Activated T-helper 2 cell treated with anti-CD3 and anti-CD28 coated beads, Interferon-gamma antibody, Interleukin-2, Interleukin-4, amounts not matched to agents 10 μg/mL and 5 μg/mL and 100 μg/mL, durations not matched to agents 14 hours and 24 hours and 36 hours (primary cell): ENCODE measurements at places on chromosomes 1 and 21. TPM values are rescaled to one million over a fixed set of nuclear protein-coding genes. Genes with fewer than 3 reads are reported as not detected.

Gene ARHGEF10L
- 0.05 TPM in 1 of 2 replicates, not detected in the other for total RNA-seq

- DNase-seq, result no peak
Measured at GRCh38 chr1:209157546-209158249, 425.8 kb upstream of the CAMK1G start.

Gene FYB2
- total RNA-seq, result not detected in 2 replicates

DNA sequence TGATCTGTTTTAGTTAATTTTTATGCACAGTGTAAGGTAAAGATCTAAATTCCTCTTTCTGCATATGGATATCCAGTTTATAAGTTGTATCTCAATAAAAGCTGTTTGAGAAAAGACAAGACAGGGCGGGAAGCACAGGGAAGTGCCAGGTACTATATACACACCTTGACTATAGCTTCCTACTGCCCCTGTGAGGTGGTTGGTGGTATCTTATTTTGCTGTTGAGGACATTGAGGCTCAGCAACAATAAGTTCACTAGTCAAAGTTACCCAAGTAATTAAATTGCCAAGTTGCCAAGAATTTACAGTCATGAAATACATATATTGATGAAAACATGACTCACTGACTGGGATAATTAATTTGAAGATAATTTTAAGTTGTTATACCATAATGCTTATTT is 109.1 kb downstream of the CD247 start:
- no peak for DNase-seq

DNA sequence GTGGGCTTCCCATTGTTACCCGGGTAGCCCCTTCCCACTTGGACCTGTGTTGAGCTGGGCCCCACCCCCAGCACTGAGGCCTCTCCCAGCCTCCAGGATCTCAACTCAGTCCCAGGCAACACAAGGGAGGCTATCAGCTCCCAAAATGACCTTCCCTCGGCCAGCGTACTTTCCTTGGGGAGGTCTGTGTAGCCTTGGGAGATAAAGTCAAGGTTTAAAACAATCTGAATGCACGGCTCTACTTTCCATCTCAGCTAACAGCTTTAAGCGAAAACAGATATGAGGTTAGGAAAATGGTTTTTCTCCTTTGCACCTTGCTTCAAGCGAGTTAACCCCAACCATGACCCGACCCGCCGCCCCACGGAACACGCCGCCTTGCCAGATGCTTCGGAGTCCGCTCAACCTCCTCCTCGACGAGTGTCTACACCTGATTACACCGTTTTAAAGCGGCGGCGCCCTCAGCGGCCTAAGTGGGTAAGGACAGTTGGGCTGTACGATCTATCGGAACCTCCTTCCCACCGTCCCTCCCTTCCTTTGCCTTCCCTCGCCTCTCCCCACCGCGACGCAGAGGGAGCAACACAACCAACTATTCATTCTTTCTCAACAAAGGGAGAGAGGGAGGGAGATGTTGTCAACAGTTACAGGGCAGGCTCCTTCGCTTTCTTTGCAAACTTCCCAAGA is 1.1 kb downstream of the BCAR3 start:
- peak; percentile 46 for DNase-seq

- DNase-seq, result no peak
Measured at GRCh38 chr1:235859789-235860188, 6.9 kb downstream of the LYST start.

Gene TFAP2E
- 0.50 and 0.51 TPM in 2 replicates for total RNA-seq

Gene ADORA3
- not detected in 2 replicates for total RNA-seq

Gene POU2F1
- total RNA-seq, result 21.3 and 21.9 TPM in 2 replicates

DNA sequence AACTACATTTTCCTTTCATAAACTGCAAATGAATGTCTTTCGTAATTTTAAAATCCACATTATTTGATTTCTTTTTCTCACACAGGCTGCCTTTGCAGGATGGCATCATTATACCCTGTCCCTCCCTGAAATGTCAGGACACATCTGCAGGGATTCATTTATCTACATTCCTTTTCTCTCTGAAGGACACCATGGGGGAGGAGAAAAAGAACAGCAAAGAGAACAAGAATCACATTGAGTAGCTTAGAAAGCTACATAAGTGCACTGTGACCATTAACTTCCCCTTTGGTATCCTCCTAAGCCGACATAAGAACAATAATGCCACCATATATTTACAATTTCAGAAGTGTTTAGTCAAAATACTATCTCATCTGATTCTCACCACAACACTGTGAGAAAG is 129.5 kb downstream of the PIGK start:
- no peak for DNase-seq

DNA sequence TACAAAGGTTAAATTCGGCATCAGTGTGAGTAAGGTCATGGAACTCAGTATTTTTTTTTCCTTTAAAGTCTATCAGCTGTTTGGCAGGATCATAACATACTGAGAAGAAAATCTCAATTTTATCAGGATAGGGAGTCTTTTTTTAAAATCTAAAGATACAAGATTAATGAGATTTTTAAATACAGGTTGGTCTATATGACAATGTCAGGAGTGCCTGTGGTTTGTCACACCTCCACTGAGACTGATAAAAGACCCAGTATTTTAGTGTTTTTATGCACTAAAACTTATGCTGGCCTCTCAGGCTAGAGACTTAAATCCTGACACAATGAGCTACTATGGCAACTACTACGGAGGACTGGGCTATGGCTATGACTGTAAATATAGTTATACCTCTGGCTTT is at the start of gene KRTAP20-3:
KRTAP20-3 (plus strand) TSS at position 301 of the 400 bp plus-strand sequence.
- DNase-seq, result no peak

DNA sequence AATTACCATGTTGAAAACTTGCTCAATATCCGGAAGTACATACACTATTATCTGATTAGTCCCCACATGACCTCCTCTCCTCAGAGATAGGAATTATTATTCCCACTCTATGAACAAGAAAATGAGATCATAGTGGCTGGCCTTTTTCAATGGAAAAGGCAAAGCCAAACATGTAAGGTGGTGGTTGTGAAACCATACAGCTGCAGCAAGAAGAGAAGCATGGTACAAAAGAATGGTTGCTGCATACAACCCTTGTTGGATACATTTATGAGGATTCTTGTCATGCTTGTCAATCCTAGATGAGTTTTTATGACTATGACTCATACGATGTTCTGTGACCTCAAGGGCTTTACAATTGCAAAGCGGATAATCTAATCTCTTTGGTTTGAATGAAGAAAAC is 514.7 kb downstream of the PLPP3 start:
- no peak for DNase-seq

DNA sequence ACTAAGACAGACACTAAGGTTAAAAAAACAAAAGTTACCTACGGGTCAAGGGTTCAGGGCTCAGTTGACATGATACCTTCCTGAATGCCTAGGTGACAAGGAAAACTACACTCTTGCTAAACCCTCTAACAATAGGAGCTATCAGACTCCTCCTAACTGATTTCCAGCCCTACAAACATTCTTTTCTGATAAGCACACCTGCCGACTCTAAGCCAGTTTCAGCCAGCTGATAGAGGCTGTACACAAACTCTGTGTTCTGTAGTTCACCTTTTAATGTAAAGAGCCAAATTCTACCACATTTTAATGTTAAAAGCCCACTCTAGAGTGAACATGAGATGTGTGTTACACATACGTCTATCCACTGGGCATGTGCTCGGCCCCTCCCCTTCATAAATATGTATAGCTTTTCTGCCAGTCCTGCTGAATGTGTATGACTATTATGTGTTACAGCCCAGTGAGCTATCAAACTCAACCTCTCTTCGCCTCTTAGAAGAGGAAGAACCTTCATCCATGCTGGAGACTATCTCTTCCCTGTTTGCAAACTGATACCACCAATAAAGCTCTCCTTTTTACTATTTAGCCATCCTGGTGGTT is 40.0 kb upstream of the FAM163A start:
- DNase-seq, result no peak

Gene RNPC3
- 15.9 and 19.3 TPM in 2 replicates for total RNA-seq

DNA sequence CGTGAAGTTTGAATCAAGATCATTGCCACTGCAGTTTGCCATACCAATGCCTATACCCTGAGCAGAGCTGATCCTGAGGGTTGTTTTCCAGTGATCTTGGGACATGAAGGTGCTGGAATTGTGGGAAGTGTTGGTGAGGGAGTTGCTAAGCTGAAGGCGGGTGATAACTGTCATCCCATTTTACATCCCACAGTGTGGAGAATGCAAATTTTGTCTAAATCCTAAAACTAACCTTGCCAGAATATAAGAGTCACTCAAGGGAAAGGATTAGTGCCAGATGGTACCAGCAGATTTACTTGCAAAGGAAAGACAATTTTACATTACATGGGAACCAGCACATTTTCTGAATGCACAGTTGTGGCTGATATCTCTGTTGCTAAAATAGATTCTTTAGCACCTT is 78.6 kb downstream of the FMN2 start:
- DNase-seq, result no peak

DNA sequence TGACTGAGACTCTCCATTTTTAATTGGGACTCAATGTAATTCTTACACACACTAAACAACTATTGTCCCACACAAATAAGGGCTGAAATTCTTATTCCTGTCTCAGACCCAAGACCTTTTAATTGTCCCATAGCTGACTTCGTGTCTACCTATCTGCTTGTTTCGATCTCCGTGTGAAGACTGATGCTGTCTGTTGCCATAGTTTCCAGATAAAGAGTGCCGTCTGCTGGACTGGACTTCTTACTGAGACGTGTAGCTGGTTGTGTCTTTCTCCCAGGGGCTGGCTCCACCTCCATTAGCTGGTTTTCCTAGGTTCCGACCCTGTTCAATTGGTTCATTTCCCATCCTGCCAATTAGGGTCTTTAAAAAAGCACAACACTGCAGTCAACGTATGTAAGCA is 235.3 kb upstream of the PLXNA2 start:
- no peak for DNase-seq

GRCh38 chr1:245361065-245361464 is 206.3 kb downstream of the KIF26B start:
- DNase-seq, result no peak

Gene S100A7A
- not detected in 2 replicates for total RNA-seq

GRCh38 chr21:24428591-24429199 is 1178.6 kb downstream of the MRPL39 start:
- peak; percentile 10 for DNase-seq

DNA sequence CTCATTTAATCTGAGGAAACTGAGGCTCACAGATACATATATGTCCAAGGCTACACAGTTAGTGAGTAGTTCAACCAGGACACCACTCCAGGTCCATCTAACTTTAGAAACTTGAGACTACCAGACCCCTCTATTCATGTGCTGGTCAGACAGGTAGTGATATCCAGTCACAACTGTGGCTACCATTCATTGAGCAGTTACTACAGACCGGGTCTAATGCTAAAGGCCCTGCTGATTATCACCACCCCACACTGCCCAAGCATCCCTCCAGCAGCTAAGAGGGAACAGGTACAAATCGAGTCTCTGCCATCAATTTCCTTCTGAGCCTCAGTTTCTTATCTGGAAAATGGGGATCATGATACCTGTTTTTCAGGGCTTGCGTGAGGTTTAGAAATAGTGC is 5.3 kb downstream of the HPCA start:
- no peak for DNase-seq

- DNase-seq, result no peak
Measured at GRCh38 chr1:28417441-28417922, 47.9 kb downstream of the PHACTR4 start.

DNA sequence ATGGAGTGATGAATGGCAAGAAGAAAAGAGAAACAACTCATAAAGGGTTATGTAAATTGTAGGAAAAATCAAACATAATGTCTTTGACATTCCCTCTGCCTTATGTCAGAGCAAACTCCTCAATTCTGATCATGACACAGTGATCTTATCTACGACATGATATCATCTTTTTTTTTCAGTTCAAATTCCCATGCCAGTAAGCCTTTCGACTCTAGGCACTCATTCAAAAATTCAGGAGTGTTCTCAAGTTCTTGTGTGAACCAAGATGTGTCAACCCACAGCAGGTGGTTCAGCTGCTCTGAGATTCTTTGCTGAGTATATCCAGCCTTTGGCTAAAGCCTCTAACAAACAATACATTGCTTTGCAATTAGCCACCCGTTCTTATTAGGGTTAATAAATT is 97.1 kb upstream of the ESRRG start:
- DNase-seq, result no peak

Gene AMY2A
- total RNA-seq, result not detected in 2 replicates

Gene PLA2G2F
- not detected in 2 replicates for total RNA-seq

Gene ARHGAP30
- 161 and 170 TPM in 2 replicates for total RNA-seq

DNA sequence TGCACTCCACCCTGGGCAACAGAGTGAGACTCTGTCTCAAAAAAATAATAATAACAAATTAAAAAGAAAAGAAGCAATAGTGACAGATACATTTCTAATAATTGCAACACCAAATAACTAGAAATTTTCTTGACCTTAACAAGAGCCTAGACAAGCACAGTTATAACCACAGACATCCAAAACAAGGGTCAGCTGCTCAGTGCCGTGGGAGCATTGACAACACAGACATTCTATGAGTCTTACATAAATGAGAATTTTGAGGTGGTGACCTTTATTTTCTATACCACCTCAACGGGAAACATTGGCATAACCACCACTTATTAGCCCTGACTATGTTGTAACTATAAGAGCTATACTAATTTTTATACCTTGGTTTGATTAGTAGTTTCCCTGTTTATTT is 156.1 kb downstream of the NR5A2 start:
- no peak for DNase-seq

DNA sequence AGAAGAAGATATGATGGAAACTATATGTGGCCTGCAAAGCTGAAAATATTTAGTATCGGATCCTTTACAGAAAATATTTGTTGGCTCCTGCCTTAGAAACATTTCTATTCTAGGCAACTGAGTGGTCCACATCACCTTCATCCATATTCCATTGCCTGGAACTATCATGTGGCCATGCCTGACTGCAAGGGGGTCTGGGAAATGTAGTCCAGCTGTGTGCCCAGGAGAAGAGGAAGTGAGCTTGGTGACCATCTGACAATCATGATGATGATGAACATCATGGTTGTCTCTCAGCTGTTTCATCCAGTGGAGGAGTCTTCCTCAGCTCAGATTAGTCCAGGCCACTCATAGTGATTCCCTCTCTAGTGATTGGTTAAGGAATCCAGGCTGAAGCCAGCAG is 61.8 kb upstream of the IFNLR1 start:
- no peak for DNase-seq

DNA sequence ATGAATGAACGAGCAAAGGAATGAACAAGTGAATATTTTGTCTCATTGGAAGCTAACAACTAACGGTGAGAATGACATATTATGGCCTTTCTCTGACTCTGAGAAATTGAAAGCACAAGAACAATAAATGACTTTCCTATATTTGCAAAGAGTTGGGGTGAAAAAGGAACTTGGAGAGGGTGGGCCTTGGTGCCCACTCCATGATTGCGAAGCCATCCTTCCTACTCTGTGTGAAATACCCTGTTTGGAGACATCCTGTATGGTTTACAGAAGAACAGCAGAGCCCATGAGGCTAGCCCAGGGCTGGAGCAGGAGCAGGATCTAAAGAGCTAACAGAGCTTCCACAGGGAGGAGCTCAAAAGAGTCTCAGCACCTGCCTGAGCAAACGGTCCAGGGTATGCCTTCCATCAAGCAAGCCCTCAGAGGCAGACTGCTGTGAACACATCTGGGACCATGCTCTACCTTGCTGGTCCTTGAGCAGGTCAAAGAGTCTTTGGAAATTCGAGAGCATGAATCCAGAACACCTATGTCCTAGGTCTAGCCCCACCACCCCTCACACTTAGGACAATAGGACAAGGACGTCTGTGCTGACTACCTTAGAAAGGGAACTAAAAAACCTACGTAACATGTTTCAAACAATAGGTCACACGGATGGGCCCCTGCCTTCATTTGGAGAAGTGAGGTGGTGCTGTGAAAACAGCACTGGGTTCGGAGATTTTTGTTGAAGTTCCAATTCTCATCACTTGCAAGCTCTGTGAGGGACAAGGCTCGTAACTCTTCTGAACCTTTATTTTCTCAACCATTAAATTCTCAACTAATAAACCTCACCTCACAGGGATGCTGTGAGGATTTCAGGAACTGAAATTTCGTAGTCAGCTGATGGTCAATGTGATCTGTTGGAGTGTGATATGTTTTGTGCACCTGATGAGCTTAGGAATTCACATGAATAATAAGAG is 377.4 kb downstream of the RRAGC start:
- no peak for DNase-seq
